ENCODE measurements at places on chromosomes 7 and 10.

GRCh38 chr10:28094121-28094520, 95.2 kb upstream of the ODAD2 start:
- DNase-seq: no peak

DNA sequence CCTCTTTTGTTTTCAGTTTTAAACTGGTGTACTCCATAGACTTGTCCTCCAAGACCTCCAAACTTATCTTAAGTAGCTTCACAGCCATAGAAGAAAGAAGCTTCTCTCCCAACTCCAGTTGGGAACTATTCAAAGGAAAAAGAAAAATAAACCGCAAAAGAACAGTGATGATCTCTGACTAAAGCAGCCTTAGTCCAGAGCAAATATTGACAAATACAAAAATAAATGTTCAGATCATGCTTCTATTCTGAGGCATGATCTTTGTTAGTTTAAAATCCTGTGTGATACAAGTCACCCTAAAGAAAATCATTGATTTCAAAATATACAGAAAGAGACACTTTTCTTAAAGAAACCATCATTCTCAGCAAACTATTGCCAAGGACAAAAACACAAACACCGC, 373.0 kb upstream of the SMIM30 start:
- DNase-seq: no peak

DNA sequence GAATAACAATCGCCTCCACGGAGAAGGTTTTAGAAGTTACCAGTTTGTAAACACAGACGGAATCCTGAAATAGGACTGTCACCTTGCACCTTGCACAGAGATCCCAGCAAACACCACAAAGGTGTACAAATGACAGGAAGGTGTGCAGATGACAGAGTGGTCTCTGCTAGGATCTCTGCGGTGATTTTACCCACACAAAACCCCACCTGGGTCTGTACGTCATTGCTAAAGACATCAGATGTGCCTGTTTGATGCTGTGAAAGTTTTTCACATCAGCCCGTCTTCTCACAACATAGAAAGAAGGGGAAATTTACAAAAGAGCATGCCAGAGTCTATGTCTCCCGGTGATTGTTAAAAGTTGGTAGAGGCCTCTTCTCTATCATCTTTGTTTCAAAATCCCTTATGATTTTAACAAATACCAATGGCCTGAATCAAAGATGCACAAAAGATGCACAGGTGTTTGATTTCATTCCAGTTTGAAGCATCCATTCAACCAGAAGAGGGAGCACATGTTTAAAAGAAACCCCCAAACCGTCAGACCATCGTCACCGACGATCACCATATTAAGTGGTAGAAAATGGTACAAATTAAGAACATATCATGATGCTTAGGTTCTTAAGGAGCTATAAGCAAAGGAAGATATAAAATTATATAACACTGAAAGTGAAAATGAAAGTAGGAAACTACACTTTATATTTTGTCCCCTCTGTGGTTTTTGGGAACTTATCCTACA, 576.5 kb downstream of the PTPRN2 start:
- DNase-seq: no peak

- no peak for DNase-seq
Measured at GRCh38 chr10:62818426-62819011, 2.4 kb upstream of the EGR2 start.

GRCh38 chr10:125163803-125164202, 3.4 kb upstream of the CTBP2 start:
- no peak for DNase-seq

- no peak for DNase-seq
Measured at GRCh38 chr10:54666192-54666591, 134.8 kb downstream of the PCDH15 start.

GRCh38 chr10:88764110-88764509, 4.3 kb downstream of the LIPN start:
- no peak for DNase-seq

GRCh38 chr7:20700453-20701227, 85.2 kb downstream of the ABCB5 start:
- no peak for DNase-seq

GRCh38 chr10:49184642-49185111, 3.5 kb downstream of the TMEM273 start:
- no peak for DNase-seq

GRCh38 chr10:86203162-86203905, 163.3 kb downstream of the GRID1 start:
- peak; percentile 4 for DNase-seq

DNA sequence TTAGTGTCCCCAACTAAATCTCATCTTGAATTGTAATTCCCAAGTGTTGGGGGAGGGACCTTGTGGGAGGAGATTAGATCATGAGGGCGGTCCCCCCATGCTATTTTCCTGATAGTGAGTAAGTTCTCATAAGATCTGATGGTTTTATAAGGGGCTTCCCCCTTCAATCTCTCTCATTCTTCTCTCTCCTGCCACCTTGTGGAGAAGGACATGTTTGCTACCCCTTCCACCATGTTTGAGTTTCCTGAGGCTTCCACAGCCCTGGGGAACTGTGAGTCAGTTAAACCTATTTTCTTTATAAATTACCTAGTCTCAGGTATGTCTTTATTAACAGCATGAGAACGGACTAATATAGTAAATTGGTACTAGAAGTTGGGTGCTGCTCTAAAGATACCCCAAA, 365.6 kb downstream of the ANKRD7 start:
- no peak for DNase-seq

GRCh38 chr7:21429021-21429420, 1.1 kb downstream of the SP4 start:
- DNase-seq: no peak

- no peak for DNase-seq
Measured at GRCh38 chr7:155189590-155189989, 108.1 kb upstream of the INSIG1 start.

DNA sequence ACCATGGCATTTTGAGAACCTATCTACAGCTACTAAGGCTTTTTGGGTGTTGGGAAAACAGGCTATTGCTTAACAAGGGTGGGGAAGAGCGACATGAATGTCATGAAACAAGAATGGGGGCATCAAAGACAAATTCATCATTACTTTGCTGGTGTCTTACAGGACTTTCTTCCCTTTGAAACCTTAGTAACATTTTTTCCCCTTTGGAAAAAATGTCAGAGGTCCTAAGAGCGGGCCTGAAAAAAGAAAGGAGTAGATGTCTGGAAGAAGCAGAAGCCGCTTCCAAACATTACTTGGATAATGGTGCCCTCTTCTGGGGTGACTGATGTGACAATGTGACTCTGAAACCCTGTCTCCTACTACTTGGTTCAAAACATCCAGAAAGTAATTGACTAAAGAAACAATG, 3.8 kb upstream of the DDX50 start:
- peak; percentile 77 for DNase-seq

DNA sequence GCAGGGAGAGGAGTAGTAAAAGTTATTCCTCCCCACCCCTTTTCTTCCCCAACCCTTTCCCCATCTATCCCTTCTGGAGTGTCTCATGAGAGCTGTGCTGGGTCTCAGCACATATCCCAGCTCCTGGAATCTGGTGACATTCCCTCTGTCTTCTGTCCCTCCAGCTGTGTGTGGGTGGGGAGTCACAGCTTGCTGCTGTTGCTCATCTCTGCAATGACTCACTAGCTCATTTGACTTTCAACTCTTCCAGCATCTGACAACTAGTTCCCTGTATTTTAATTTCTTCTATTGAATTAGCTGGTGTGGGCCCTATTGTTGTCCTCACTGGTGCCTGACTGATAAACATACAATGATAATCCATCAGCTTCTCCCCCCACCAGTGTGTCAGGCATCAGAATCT, 198.9 kb upstream of the AUTS2 start:
- DNase-seq: peak; percentile 63

- no peak for DNase-seq
Measured at GRCh38 chr7:51324206-51324898, 7.7 kb upstream of the COBL start.

DNA sequence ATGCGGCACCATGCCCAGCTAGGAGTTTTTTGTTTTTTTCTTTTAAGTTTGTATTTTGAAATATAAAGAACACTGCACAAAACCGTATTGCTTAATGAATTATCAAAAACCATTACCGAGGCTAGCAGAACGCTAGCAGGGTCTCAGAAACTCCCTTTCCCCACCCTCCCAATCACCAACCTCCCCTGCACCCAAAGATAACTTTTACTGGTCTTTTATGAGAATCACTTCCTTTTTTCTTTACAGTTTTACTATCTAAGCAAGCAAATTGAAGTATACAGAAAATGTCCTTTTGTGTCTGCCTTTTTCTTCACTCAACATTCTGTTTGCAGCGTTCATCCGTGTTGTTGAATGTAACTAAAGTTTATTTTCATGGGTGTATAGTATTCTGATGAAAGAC, 13.4 kb downstream of the HIP1 start:
- DNase-seq: no peak

DNA sequence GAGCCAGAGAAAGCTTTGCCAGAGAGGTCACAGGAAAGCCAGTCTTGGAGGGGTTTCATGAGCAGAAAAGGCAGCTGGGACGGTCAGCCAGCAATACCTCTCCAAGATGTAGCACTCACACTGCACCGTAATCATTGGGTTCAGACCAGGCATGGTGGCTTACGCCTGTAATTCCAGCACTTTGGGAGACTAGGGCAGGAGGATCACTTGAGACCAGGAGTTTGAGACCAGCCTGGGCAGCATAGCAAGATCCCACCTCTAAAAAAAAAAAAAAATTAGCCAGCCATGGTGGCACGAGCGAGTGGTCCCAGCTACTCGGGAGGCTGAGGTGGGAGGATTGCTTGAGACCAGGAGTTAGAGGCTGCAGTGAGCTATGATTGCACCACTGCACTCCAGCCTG, 90.2 kb upstream of the CUX1 start:
- no peak for DNase-seq

DNA sequence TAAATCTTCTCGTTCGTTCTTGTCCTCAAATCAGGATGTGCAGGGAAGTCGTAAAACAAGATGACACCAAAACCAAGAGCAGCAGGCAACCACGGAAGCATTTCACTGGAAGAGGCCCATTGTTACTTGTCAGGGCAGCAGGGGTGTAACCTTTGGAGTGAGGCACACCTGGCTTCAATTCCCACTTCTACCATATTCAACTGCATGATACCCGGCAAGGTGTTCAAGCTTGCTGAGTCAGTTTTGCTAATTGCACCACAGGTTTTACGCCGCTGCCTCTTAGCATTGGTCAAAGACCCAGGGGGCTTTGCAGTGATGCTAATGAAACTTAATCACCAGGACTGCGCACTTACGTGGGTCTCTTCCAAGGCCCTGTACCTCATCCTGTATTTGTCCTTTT, 50.0 kb upstream of the PTER start:
- DNase-seq: no peak

DNA sequence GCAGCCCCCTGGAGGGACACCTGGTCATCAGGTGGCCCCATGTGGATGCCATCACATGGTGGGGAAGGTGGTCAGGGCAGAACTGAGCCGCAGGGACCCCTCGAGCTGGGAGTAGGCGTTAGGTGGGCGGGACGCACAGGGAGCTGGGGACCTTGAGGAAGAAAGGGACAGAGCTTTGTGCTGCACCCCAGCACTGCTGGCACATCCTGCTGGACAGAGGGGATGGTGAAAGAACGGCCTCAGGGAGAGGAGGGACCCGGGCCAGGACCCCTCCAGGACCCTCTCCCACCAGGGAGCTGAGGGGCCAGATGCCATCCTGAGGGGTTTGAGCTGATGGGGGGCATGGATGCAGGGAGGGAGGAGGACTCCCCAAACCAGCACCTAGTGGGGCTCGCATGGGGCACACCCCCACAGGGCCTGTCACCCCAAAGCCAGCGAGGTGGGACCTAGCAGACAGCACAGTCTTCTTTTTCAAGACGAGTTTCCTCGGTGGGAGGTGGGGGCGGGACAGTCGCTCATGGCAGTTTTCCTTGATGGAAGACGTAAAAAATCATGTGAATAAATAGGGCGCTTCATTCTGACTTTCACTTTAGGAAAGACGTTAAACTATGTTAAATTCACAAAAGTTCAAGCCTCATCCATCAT, 43.3 kb downstream of the STK32C start:
- DNase-seq: no peak

DNA sequence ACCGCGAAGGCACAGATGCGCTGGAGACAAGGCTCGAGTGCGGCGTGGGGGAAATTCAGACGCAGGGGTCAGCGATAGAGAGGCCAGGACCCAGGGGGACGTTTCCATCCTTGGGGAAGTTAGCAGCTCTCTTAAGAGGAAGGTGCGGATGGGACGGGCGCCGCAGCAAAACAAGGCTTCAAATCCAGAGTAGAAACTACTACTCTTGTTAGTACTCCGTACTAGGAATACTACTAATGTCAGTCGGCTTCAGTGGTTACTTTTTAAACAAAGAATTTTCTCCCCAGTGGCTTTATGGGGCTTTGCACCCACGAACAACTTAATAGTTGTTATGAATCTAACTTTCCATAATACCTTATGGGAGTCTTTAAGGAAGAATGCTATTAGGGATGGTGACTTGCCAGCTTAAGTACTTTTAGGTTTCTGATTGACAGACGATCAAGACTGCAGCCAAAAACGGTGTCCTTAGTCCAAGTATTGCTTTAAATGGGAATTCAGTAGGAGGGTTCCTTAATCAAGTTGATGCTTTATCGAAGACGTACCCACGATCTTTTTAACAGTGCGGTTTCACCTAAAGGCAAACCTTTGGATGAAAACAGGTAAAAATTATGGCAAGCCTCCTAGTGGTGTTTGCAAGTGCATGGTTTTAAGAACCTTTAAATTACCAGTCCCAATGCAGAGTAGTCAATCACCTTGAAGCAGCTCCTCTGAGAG, 812 bp upstream of the IDE start:
- DNase-seq: no peak

- DNase-seq: no peak
Measured at GRCh38 chr10:78925275-78925674, 143.5 kb upstream of the ZMIZ1 start.

- no peak for DNase-seq
Measured at GRCh38 chr10:44395902-44396670, 11.2 kb upstream of the CXCL12 start.

GRCh38 chr7:90856351-90857070, 260.4 kb downstream of the CDK14 start:
- no peak for DNase-seq

DNA sequence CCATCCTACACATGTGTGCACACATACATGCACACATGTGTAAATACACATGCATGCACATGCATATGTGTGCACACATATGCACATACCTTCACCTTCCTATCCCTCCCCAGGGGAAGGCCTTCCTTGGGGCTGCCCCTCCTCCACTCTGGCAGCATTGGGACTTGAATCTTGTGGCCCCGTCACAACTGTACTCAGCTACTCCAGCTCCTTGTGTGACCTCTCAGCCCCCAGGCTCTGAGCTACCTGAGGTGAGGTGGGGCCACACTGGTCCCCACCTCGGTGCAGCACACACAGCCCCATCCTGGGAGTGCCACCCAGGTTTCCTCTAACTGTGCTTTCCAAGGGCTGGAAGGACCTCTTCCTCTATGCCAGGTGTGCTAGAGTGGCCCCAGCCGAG, 116.0 kb downstream of the LHPP start:
- DNase-seq: no peak
